ENCODE measurements at places on chromosomes 4 and X. TPM values are rescaled to one million over a fixed set of nuclear protein-coding genes. Genes with fewer than 3 reads are reported as not detected.
A peak's percentile ranks its signal among the peaks of the same experiment; 100 is the strongest.

GRCh38 chr4:40462326-40462725, 127.2 kb downstream of the CHRNA9 start:
- peak; percentile 6 for DNase-seq

GRCh38 chrX:15751155-15751819, 13.2 kb downstream of the CA5B start:
- peak; percentile 6 for DNase-seq

Gene HOPX
- 55.8 TPM for total RNA-seq

Gene LDB2
- total RNA-seq, result not detected
